CD4-positive, alpha-beta T cell treated with Interleukin-4 for 4 hours (primary cell): ENCODE measurements at places on chromosomes 4 and X.

- no peak for DNase-seq
Measured at GRCh38 chr4:12409507-12410190, 981.0 kb upstream of the HS3ST1 start.

GRCh38 chr4:112185334-112185733 lies 40.1 kb downstream of the FAM241A start:
- no peak for DNase-seq

- DNase-seq = no peak
Measured at GRCh38 chr4:6902318-6903042, 7.1 kb upstream of the TBC1D14 start.

- DNase-seq = no peak
Measured at GRCh38 chr4:28730304-28730703, 1869.7 kb downstream of the STIM2 start.

DNA sequence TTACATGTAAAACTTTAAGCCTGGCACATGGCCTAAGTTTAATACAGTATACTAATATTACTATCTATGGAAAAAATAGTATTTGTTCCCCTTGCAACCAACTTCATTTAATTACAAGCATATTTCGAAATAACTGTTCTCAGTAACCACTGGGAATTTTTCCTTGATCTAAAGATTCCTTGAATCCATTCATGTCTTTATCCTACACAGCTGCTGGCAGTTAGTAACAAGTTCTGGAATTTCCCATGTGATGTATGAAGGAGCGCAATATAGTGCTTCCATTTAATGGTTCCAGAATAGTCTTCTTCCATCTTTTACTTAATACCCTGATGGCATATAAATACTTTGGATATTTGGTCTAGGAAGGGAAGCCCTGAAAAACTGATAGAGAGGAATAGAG lies 136.5 kb downstream of the AASDH start:
- DNase-seq = no peak

DNA sequence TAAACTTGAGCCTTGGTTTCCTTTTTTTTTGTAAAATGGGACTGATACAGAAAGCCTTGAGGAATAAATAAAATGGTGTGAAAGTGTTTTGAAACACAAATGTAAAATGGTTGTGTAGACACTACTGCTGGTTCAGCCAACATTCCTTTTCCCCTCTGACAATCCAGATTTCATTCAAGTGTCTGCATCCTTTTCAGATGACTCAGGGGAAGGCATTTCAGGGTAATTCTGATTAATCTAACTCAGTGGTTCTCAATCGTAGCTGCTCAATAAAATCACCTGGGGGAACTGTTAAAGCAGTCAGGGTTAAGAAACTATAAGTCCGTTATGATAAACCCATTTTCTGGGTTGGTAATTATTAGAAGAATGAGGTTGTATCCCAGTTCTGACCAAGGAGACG lies 4.6 kb downstream of the ARHGAP10 start:
- no peak for DNase-seq

GRCh38 chr4:34636623-34637022 lies 1607.7 kb downstream of the ARAP2 start:
- no peak for DNase-seq

DNA sequence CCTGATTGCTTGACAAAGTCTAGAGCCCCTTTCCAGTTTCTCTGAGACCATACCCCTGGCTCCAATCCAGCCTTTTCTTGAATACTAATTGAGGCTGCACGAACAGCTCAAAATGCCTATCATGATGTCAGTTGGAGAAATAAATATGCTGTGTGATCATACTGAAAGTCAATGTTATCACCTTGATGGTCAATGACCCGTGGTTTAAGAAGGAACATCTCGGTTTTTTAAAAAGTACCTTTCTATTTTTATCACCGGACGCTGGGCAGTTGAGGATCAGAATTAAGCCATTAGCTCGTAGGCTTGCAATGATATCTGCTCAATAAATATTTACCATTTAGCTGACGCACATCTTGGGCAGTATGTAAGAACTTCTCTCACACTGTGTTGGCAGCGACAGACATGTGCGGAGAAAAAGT lies 852 bp upstream of the WDR44 start:
- DNase-seq = peak; percentile 0

GRCh38 chr4:171812333-171812664 lies 905 bp upstream of the GALNTL6 start:
- no peak for DNase-seq

DNA sequence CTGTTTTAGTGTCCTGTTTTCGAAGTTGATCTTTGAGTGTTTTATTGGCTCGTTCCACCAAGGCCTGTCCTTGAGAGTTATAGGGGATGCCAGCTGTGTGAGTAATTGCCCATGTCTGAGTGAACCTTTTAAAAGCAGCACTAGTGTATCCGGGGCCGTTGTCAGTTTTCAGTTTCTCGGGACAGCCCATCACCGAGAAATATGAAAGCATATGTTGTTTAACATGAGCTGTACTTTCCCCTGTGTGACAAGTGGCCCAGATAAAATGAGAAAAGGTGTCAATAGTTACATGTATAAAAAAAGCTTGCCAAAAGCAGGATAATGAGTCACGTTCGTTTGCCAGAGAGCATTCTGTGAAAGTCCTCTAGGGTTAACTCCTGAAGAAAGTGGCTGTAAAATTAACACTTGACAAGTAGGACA lies 48.6 kb upstream of the RASSF6 start:
- no peak for DNase-seq

DNA sequence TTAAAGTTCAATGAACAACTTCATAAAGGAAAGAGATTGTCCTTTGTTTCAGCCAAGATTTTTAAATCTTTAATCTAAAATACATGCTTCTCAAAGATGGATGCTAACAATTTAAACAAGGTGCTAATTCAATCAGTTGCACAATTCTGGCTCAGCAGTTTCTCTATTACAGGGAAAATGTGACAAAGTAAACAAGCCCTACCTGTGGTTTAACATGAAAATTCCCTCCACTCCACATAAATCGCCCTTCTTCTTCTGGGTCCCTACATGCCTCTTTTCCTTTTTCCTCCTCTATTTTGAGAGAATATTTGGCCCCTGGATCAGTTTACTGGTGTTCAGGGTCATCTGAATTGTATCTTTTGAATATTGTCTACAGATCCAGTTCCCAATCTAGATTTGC lies 80.6 kb downstream of the FRYL start:
- no peak for DNase-seq

GRCh38 chrX:69152417-69152841 lies 12.8 kb downstream of the PJA1 start:
- DNase-seq = no peak

DNA sequence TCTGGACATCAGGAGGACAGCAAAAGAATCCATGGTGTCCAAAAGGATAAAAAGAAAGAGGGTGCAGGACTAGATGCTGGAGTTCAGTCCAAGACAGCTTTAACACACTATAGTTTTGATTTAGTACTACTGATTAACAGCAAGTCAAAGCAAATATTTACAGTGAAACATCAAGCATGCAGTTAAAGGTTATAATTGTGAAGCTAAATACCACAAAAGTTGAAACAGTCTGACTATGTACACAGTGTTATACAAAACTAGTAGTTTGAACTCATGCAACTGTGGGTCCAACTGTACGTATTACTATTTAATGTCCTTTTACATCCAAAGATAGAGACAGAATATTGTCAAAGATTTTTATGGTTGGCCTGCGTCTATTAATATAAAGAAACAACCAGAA lies 57.6 kb downstream of the CHIC2 start:
- no peak for DNase-seq

- DNase-seq = no peak
Measured at GRCh38 chr4:38495446-38495845, 168.6 kb upstream of the KLF3 start.

GRCh38 chr4:13615161-13615560 lies 12.4 kb downstream of the BOD1L1 start:
- no peak for DNase-seq

- no peak for DNase-seq
Measured at GRCh38 chr4:110669663-110670062, 46.8 kb upstream of the PITX2 start.

DNA sequence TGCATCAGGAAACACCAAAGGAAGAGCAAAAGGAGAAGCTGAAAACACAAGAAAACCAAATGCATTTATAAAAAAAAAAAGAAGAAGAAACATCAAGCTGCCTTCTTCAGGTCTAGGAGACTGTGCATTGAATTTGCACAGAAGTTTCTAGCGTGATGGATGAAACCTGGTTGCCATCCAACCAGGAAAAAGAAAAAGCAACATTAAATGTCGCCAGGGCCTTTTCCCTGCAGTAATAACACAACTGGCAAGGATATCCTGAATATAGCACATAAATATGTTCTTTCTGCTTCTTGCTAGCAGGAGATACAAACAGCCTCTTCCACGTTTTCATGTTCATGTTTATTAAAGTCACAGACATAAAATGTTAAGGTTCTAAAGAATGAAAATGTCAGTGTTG lies 60.8 kb upstream of the ZFP42 start:
- DNase-seq = no peak

GRCh38 chr4:106618956-106619355 lies 250.4 kb upstream of the GIMD1 start:
- no peak for DNase-seq

DNA sequence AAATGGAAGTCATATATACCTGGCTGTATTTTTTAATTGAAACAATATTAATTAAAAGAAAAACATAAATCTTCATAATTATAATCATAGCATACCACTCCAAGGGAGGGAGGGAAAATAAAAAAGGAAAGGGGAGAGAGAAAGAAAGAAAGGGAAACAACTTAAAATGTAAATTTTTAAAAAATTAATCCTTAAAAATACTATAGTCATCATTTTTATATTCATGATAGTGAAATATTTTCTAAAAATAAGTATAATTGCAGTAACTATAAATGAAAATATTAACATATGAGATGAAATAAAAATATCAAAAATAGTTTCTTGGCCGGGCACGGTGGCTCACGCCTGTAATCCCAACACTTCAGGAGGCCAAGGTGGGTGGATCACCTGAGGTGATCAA lies 59.2 kb downstream of the DDX60L start:
- DNase-seq = no peak

DNA sequence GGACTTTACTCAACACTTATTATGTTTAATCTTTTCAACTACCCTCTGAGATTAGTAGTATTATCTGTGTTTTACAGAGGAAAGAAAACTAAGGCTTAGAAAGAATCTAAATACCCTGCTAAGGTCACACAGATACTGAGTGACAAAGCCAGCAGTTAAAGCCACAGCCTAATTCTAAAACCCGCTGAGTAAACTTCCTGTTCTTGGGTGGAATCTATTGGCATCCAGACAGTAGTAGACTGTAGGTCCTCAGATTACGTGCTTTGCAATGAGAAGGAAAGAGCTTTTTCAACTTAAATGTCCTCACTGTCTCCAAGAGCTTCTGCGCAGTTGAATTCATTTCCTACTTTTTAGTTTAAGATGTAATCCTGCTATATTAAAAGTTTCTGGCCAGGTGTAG lies 126.0 kb downstream of the TENM3 start:
- no peak for DNase-seq

- DNase-seq = no peak
Measured at GRCh38 chrX:121165930-121166359, 118.5 kb downstream of the GLUD2 start.

DNA sequence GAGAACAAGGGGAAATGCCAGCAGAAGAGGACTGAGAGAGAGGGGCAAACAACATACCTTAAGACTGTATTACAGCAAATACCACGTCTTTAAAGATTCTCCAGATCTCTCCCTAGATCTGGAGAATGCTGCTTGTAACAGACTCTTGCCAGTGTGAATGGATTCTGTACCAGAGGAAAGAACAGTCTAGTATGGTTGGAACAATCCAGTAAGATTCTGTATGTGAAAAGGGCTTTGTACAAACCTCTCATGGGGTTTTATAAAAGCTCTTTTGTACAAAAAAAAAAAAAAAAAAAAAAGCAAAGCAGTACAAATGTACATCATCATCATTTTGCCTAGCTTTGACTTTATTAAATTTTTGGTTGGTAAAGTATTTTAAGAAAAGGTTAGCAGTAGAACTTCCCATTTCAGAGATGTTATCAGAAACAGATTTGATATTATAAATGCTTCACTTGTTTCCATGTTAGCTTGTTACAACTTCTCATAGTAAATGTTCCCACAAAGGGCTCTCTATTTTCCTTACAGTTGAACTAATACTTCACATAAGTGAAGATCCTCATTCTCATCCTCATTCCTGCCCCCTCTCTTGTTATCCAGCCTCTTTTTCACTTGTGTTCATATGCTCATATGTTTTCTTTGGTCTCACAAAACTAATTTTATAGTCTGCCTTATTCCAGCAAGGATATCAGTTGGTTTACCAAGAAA lies 144.2 kb downstream of the EDA start:
- DNase-seq = no peak

GRCh38 chrX:139596068-139596467 lies 65.5 kb downstream of the F9 start:
- no peak for DNase-seq

DNA sequence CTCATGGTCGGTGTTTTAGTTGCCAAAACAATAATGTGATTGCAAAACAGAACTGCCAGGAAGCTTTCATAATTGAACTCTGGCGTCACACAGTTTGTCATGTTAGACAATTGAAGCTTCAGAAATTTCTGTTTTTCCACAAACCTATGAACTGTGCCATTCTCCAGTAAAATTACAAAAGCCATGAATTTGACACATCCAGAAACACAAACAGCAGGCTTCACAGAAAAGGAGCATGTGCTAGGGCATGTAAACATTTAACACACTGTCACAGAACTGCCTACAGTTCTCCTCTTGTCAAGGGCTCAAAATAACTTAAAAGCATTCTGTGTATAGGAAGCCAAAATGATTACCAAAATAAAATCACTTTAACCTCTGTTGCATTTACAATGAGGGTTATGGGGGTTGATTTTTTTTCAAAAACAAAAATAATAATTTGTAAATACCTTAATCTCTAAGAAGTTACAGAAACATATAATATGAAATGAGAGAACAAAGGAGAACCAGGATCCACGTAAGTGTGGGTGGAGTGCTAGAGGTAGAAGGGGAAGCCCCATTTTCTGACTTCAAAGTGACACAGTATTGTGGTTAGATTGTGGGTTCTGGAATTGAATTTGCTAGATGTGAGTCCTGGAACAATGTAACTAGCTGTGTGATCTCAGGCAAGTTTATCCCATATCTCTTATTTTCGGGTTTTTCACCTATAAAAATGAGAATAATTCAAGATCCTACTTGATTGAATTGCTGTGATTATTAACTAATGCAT lies 295.0 kb downstream of the CENPC start:
- no peak for DNase-seq

DNA sequence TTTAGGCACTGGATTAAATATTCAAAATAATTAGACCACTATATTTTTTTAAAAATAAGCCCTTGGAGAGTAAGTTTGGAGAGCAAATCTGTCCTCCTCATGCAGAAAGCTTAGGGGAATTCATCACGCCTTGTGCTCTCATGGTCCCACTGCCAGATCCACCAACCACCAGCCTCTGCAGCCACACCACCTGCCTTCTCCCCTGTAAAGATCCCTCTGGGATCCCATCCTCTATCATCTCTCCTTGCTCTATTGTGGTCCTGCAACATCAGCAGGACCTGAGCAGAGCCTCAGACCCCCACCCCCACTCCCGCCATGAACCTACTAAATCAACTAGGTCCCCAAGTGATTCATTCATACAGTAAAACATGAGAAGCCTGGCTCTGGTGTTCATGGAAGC lies 482.6 kb upstream of the GALNT7 start:
- DNase-seq = no peak

- DNase-seq = no peak
Measured at GRCh38 chr4:4555916-4556315, 14.1 kb upstream of the STX18 start.
